ENCODE measurements at places on chromosomes 1 and 21.

DNA sequence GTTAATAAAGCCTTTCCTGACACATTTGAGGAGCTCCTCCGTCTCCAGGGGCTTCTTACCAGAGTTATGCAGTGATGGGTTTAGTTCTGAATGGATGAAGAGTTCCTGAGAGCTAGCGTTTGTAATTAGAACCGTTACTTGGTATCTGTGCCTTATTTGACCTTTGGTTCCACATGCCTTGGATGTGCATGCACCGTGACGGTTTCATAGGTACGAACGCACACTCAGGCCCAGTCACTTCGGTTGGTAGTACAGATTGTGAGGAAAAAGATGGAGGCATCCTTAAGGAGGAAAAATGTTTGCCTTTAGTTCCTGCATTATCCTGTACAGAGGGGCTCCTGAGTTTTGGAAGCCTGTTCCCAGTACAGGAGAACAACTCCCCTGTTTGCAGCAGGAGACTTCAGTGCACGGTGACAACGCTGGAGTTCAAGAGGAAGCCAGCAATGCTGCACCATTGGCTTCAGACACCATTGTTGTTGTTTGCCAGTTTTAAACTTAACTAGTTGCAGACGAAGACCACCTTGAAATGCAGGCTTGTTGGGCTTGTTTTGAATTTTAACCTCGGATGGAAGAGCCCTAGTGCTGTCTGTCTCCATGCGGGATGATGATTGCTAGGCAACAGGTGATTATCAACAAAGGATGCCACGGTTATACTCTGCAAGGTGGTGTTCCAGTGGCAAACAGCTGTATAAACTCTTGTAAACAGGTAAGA is 8.2 kb downstream of the RBM15 start:
- no peak for DNase-seq

- no peak for DNase-seq
Measured at GRCh38 chr1:233277637-233278606, 17.6 kb downstream of the PCNX2 start.

DNA sequence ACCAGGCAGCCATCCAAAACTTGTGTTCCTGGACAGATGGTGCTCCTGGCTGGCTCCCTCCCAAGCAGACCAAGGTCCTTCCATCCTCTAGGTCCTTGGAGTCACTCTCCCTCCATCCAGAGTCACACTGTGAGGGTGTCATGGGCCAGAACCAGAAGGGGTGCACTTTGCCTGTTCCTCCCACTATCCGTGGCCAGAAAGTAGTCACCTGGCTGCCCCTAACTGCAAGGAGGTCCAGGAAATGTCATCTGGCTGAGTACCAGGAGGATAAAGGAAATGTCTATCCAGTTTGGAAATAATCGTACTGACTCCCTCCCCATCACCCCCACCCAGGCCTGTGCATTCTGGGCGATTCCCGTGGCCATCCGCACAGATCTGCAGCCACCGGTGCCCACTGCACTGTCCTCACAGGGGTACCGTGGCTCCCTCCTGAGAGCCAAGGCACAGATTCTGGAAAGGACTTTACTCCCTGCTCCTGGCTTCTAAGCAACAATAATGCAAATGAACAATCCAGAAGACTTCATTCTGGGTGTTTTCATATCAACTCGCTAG is 253.2 kb downstream of the NPHP4 start:
- DNase-seq = no peak

GRCh38 chr1:115241309-115241708 is 96.7 kb downstream of the NGF start:
- no peak for DNase-seq

GRCh38 chr1:208637181-208637580 is 393.0 kb upstream of the PLXNA2 start:
- DNase-seq = no peak

GRCh38 chr21:27475363-27475955 is 508.6 kb upstream of the ADAMTS5 start:
- DNase-seq = no peak

Measured in germinal center (tissue), 1 donor.